Heart left ventricle (tissue), 16 donors: ENCODE measurements at places on chromosomes 1 and 21. TPM values are rescaled to one million over a fixed set of nuclear protein-coding genes. Genes with fewer than 3 reads are reported as not detected.

DNA sequence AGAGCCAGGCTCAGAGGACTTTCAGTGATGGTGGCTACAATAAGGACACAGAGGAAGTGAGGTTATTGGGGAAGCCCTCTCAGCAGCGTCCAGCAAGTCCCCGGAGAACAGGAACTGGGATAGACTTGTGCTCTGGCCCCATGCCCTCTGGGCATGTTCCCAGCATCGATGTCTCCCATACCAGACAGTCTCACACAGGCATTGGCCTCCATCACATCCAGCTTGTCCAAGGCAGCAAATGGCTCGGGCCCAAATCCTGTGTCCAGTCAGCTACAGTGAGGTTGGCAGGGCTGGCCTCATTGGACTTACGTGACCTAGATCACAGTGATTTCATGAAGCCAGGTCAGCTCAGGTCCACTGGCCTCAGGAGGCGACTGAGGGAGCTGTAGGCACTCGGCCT, 19.6 kb upstream of the TMEM54 start:
- no peak overlapping the region for H3K27ac ChIP-seq
- H3K4me1 ChIP-seq, result peaks cover 19% of the 10 kb centered on the region
- no peaks in the 10 kb centered on the region for H3K36me3 ChIP-seq
- H3K27me3 ChIP-seq, result no peaks in the 10 kb centered on the region
- no peak overlapping the region for H3K4me3 ChIP-seq

- peak; percentile 67 for DNase-seq
- no peaks in the 10 kb centered on the region for H3K36me3 ChIP-seq
- H3K27ac ChIP-seq, result no peak overlapping the region
These were observed 11.9 kb downstream of the PODN start for GRCh38 chr1:53073868-53074311.

- H3K36me3 ChIP-seq, result no peaks in the 10 kb centered on the region
- H3K27me3 ChIP-seq, result no peaks in the 10 kb centered on the region
- no peaks in the 10 kb centered on the region for H3K4me1 ChIP-seq
- no peak for DNase-seq
- no peak overlapping the region for H3K27ac ChIP-seq
These were observed 337.5 kb downstream of the LRRIQ3 start for GRCh38 chr1:73860421-73860950.

DNA sequence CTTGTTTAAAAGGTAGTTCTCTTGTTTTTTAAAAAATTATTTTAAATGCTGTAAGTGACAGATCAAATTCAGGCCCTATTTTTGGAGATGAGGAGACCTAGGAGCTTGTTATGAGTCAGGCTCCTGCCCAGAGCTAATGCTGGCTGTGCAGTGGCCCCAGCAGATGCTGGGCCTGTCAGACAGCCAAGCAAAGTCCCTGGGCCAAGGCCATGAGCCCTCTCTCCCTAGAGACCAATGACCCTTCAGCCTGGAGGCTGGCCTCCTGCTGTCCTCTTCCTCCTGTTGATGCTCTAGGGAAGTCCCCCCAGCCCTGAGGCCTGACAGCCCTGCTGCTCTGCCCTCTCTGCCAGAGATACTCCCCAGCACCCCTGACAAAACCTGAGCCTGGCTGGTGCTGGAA, 128.1 kb upstream of the CTTNBP2NL start:
- H3K4me3 ChIP-seq, result no peak overlapping the region
- H3K4me1 ChIP-seq, result peaks cover 33% of the 10 kb centered on the region
- H3K27ac ChIP-seq, result peak overlapping the region; percentile 11
- H3K27me3 ChIP-seq, result no peaks in the 10 kb centered on the region
- DNase-seq, result peak; percentile 45

- H3K4me1 ChIP-seq, result no peaks in the 10 kb centered on the region
- peak within 1 kb of the TSS; percentile 90 for H3K27ac ChIP-seq
- H3K27me3 ChIP-seq, result no peaks in the 10 kb centered on the region
These were observed at the start of gene TRIM45 for GRCh38 chr1:117121589-117122329. TRIM45 (minus strand) TSS chr1:117121749; CDS start chr1:117121201, 548 bp downstream.

DNA sequence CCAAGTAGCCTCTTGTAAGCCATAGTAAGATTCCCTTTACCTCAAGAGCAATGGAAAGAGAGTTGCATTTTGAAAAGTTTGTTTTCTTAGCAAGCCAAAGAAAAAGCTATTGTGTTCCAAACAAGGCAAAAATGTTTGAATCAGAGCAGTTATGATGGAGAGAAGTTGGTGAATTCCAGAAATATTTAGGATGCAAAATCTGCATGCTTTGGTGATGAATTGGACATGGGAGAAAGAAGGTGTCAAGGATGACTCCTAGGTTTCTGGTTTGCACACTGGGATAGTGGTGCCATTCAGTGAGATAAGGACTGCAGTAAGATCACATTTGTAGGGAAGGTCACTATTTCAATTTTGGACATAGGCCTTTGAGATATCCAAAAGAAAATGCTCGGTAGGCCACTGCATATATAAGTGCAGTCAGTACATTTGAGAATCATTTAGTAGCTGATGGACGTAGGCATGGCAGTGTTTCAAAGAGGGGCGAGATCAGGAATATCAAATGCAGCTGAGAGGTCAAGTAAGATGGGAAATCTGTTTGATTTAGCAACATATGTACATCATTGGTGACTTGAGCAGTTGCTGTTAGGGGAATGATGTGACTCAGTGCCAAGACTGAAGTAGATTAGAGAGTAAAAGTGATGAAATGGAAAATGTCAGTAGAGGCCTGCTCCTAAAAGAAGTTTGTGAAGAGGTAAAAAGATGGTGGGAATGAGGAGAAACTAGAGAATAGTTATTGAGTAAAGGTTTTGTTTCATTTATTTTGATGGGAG, 33.9 kb upstream of the GPR25 start:
- no peaks in the 10 kb centered on the region for H3K27me3 ChIP-seq
- H3K36me3 ChIP-seq, result peaks cover 12% of the 10 kb centered on the region
- no peak overlapping the region for H3K4me3 ChIP-seq
- H3K4me1 ChIP-seq, result no peaks in the 10 kb centered on the region

DNA sequence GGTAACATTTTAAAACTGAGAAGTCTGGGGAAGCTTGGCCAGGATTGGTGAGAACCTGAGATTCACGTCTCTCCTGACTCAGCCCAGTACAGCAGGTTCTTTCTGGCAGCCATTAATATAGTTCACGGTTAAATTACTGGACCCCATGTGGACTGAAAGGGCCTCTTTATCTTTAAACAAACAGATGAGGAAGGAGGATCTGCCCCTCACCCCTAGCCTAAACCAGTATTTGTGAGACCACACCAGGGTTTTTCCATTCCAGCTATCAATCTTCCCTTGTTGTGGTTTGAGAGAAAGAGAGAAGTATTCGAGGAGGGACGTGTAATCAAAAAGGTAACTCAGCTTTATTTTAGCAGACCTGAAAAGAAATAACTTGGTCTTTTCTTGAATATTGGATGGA, 137.1 kb downstream of the PROX1 start:
- no peaks in the 10 kb centered on the region for H3K27me3 ChIP-seq
- DNase-seq, result no peak
- H3K4me3 ChIP-seq, result no peak overlapping the region

DNA sequence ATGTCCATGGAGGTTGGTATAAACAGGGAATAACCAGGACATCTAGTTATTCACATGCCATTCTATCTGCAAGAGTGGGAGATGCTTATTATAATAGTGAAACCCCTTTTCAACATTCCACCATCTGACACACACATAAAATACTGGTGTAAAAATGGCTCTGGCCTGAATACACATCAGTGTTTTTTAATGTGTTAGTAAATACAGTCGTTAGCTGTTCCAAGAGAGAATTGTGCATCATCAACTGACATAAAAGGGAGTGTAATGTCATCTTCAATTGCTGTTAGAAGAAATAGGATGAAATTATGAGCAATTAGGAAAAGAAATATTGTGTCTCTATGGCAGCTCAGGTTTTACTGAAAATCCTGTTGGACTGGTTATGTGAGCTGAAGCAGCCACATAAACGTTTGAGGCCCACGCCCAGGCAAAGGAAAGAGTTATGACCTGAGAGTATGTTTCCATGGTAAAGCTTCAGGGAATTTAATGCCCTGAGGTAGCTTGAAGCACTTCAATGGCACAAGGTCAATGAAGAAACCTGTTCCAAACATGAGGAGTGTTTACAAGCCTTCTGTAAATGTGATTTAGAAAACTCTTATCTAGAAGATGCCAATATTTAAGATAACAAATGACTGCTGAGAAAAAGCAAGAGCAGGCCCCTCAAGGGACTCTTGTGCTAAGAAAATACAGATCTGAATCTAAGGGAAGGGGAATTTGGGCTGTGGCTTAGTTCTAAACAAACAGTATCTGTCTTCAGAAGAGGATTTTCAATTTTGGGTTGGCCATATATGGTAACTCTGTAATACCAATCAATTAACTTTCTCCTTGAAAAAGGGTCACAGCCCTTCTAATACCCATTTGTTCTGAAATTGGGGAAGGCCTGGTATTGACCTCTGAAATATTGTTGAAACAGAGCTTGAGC, 384.3 kb downstream of the SEC16B start:
- no peak overlapping the region for H3K27ac ChIP-seq
- DNase-seq, result no peak
- H3K4me1 ChIP-seq, result no peaks in the 10 kb centered on the region
- H3K4me3 ChIP-seq, result no peak overlapping the region
- H3K36me3 ChIP-seq, result no peaks in the 10 kb centered on the region

DNA sequence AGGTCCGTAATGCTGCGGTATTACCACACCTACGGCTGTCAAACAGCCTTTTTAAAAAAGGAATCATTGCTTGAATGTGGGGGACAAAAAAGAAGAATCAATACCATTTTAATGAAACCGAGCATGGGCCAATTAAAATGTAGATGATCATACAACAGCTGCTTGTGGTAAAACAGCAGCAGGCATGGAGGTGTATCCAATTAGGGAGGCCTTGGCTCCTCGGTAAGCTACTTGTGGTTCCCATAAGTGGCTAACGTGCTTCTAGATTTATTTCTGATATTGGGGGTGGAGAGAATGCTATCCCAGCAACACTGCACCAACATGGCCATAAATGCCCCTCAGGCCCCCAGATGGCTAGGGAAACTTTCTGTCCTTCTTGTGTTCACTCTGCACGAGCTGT, 1.8 kb downstream of the PTPN14 start:
- H3K4me1 ChIP-seq, result peaks cover 46% of the 10 kb centered on the region
- DNase-seq, result no peak
- H3K4me3 ChIP-seq, result peak overlapping the region; percentile 91
- H3K36me3 ChIP-seq, result no peaks in the 10 kb centered on the region
- H3K27ac ChIP-seq, result peak overlapping the region; percentile 98

GRCh38 chr21:43864313-43864961, 586 bp upstream of the AGPAT3 start:
- no peaks in the 10 kb centered on the region for H3K27me3 ChIP-seq
- peaks cover 55% of the 10 kb centered on the region for H3K4me1 ChIP-seq
- peak; percentile 57 for DNase-seq
- peak overlapping the region; percentile 95 for H3K27ac ChIP-seq

DNA sequence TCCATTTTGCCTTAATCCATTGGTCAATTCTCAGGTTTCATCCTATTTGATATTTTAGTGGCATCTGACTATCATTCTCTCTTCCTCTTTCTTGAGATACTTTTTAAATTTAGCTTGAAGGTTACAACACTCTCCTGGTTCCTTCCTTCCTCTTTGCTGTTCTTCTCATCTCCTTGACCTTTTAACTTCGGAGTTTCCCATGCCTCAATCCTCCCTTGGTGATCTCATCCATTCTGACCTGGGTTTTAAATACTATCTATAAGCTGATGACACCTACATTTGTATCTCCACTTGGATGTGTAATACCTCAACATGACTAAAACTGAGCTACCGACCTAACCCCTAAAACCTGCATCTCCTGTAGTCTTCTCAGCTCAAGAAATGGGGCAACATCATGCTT, 4.8 kb upstream of the ZNF687 start:
- H3K36me3 ChIP-seq, result no peaks in the 10 kb centered on the region
- no peaks in the 10 kb centered on the region for H3K4me1 ChIP-seq
- H3K27me3 ChIP-seq, result no peaks in the 10 kb centered on the region
- no peak overlapping the region for H3K27ac ChIP-seq
- no peak overlapping the region for H3K4me3 ChIP-seq
- DNase-seq, result no peak

DNA sequence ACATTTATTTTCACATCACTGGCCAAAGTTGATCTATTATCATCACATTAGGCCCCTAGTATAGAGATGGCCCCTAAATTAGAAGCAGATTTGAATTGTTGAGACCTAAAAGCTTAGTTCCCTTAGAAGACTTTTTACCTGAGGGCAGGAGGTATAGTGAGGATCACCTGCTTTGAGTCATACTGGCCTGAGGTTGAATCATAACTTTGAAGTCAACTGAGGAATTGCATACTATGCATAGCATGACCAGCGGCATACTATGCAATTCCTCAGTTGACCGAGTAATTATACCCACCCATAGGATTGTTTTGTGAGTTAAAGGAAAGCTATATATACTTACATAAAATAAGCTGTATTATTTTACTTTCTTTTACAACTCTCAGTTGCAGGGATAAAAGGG, 50.3 kb upstream of the DPH5 start:
- H3K27ac ChIP-seq, result no peak overlapping the region
- H3K36me3 ChIP-seq, result peaks cover 15% of the 10 kb centered on the region
- H3K27me3 ChIP-seq, result no peaks in the 10 kb centered on the region
- H3K4me1 ChIP-seq, result peaks cover 10% of the 10 kb centered on the region

DNA sequence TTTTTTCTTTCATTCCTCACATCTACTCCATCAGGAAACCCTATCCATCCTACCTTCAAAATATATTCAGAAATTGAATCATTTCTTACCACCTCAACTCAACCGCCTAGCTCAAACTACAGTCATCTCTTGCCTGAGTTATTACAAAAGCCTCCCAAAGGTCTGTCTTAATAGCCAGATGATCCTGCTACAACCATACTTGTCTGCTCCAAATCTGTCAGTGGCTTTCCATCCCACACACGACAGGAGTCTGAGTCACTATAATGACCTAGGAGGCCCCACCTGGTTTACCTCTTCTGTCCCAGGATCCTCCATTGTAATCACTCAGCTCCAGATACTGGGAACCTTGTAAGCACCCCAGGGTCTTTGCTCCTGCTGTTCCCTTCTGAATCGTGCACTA, 37.1 kb upstream of the IL12RB2 start:
- H3K36me3 ChIP-seq, result no peaks in the 10 kb centered on the region
- no peaks in the 10 kb centered on the region for H3K4me1 ChIP-seq
- H3K4me3 ChIP-seq, result no peak overlapping the region
- H3K27ac ChIP-seq, result no peak overlapping the region

Gene KRTAP12-2
- total RNA-seq, result not detected

Gene ARHGEF19
- total RNA-seq, result 2.3 TPM

Gene KIF21B
- 0.81 TPM for total RNA-seq

Gene PCAT6
- total RNA-seq, result 1.1 TPM

Gene CHRM3
- 0.45 TPM for total RNA-seq

Gene CORT
- not detected for total RNA-seq

Gene CTTNBP2NL
- 14.7 TPM for total RNA-seq
